Fibroblast of lung (primary cell): ENCODE measurements at places on chromosomes 6 and 20. TPM values are rescaled to one million over a fixed set of nuclear protein-coding genes. Genes with fewer than 3 reads are reported as not detected.

The SLC18B1 gene
- 7.2 and 8.1 TPM in 2 replicates for total RNA-seq

The OLIG3 gene
- total RNA-seq: not detected in 2 replicates

The KIAA0408 gene
- 1.3 and 2.8 TPM in 2 replicates for total RNA-seq

The PAK5 gene
- not detected in 2 replicates for total RNA-seq

The PNPLA1 gene
- not detected in 2 replicates for total RNA-seq

The SLC52A3 gene
- total RNA-seq: not detected in 2 replicates

The FOXS1 gene
- total RNA-seq: under 0.01 TPM in 1 of 2 replicates, not detected in the other

The GSTA3 gene
- not detected in 2 replicates for total RNA-seq

The MPIG6B gene
- total RNA-seq: not detected in 2 replicates
